ENCODE measurements at places on chromosomes 6 and 20. TPM values are rescaled to one million over a fixed set of nuclear protein-coding genes. Genes with fewer than 3 reads are reported as not detected.

The KIAA1586 gene
- total RNA-seq: 6.2 TPM

The MICB gene
- total RNA-seq: 4.7 TPM

The TBXT gene
- not detected for total RNA-seq

The OR12D3 gene
- not detected for total RNA-seq

The SULF2 gene
- total RNA-seq: 210 TPM

The EDEM2 gene
- 36.9 TPM for total RNA-seq

Measured in tracheal epithelial cell (primary cell).